ENCODE measurements at places on chromosomes 3 and 15. TPM values are rescaled to one million over a fixed set of nuclear protein-coding genes. Genes with fewer than 3 reads are reported as not detected.

Gene LRRC34
- total RNA-seq: 1.9 TPM

Gene SMCO1
- not detected for total RNA-seq

Gene CEP152
- total RNA-seq: 25.0 TPM

Gene ISLR
- not detected for total RNA-seq

Gene TFG
- 71.6 TPM for total RNA-seq

Gene A4GNT
- total RNA-seq: not detected

Gene TEX55
- total RNA-seq: not detected

Gene B2M
- 8,765 TPM for total RNA-seq

Gene CXCR6
- total RNA-seq: 91.7 TPM

Gene SIDT1
- total RNA-seq: 29.9 TPM

Gene HERC2
- 46.3 TPM for total RNA-seq

Gene SLCO3A1
- 39.5 TPM for total RNA-seq

Gene PLXND1
- 1.1 TPM for total RNA-seq

Gene ADCY5
- total RNA-seq: not detected

Gene TIPIN
- total RNA-seq: 28.8 TPM

Gene ITGA11
- total RNA-seq: 0.90 TPM

Gene KNG1
- total RNA-seq: not detected

Gene LRRC31
- not detected for total RNA-seq

Gene BMF
- 9.6 TPM for total RNA-seq

Gene LRTM1
- not detected for total RNA-seq

Gene MYEF2
- 26.7 TPM for total RNA-seq

Gene PRSS50
- not detected for total RNA-seq

Gene MORC1
- total RNA-seq: not detected

Gene MRAS
- total RNA-seq: not detected

Gene ACP3
- not detected for total RNA-seq

Gene SLC51A
- total RNA-seq: not detected

Gene SLCO2A1
- total RNA-seq: not detected

Gene UPK1B
- not detected for total RNA-seq

Gene LIPC
- total RNA-seq: 4.4 TPM

Gene ANKUB1
- not detected for total RNA-seq

Gene PLSCR4
- total RNA-seq: not detected

Gene CHRNA7
- total RNA-seq: 0.32 TPM

Gene BAHD1
- total RNA-seq: 25.4 TPM

Gene REC114
- total RNA-seq: not detected
